ENCODE measurements at places on chromosomes 13 and 19.

DNA sequence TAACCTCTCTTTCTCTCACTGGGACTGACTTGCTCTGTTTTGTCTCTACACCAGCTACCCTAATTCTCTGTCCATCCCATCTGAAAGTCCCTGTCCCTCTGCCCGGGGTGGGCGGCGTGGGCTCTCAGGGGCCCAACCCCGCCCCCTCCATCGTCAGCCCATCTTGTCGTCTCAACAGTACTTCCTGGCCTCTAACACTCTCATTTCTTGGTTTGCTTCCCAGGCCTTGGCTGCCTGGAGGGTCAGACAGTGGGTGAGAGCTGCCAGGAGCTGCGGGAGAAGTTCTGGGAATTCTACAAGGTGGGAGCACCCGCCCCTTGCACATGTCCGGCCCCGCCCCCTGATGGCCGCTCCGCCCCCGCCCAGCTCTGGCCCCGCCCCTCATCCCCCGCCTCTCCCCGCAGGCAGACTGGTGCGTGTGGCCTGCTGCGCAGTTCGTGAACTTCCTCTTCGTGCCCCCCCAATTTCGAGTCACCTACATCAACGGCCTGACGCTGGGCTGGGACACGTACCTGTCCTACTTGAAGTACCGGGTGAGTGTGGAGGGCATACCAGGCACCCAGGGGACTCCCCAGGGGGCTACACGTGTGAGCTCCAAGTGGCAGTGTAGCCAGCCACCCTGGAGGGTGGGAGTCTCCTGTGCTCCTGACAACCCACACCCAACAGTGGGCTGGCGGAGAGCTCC, 1.7 kb downstream of the MPV17L2 start:
- DNase-seq: peak; percentile 59

GRCh38 chr19:40687525-40688016, 2.9 kb downstream of the NUMBL start:
- no peak for DNase-seq

DNA sequence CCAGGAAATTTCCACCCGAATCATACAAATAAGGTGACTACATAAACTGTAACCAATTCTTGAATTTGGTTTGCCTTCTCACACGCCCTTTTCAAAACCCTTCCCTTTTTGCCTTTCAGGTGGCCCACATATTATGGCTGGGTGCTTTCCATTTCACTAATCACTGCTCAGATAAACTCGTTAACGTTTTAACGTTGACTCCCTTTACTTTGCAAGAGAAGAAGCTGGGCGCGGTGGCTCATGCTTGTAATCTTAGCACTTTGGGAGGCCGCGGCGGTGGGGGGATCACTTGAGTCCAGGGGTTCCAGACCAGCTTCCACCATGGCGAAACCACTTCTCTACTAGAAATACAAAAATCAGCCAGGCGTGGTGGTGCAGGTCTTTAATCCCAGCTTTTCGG, 19.8 kb upstream of the ZNF91 start:
- DNase-seq: no peak

GRCh38 chr13:71219698-71220415, 647.1 kb downstream of the DACH1 start:
- no peak for DNase-seq
